ENCODE measurements at places on chromosomes 1 and 21. TPM values are rescaled to one million over a fixed set of nuclear protein-coding genes. Genes with fewer than 3 reads are reported as not detected.

DNA sequence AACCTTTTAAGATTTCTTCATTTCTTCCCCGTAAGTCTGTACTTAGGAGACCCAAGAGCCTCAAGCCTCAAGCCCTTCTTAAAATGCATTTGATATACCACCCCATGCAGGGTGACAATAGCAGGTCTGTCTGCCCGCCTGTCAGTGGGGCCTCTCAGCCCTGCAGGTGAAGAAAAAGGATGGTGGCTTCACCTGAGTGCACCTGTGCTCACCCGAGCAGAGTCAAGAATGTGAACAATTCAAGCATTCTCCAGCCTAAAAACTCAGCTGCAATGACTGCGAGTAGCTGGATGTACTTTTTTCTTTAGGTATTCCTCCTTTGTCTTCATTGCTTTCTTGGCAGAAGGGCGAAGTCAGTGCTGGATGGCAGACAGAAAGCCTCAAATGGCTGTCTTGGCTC is 203.3 kb downstream of the LMX1A start:
- DNase-seq: no peak
- peaks cover 19% of the 10 kb centered on the region for H3K4me1 ChIP-seq
- H3K4me3 ChIP-seq: no peak overlapping the region
- no peaks in the 10 kb centered on the region for H3K36me3 ChIP-seq
- H3K27me3 ChIP-seq: peaks cover 2% of the 10 kb centered on the region

GRCh38 chr1:51612447-51612961 is 4.4 kb upstream of the OSBPL9 start:
- no peaks in the 10 kb centered on the region for H3K27me3 ChIP-seq
- H3K36me3 ChIP-seq: no peaks in the 10 kb centered on the region
- peak overlapping the region; percentile 97 for H3K27ac ChIP-seq

SAMD11 gene
- polyA plus RNA-seq: 1.5 TPM

GRCh38 chr1:37839676-37840075 is 19.7 kb downstream of the MTF1 start:
- peaks cover 54% of the 10 kb centered on the region for H3K36me3 ChIP-seq
- H3K27me3 ChIP-seq: no peaks in the 10 kb centered on the region
- H3K4me3 ChIP-seq: no peak overlapping the region
- H3K4me1 ChIP-seq: no peaks in the 10 kb centered on the region

IQCC gene
- 1.2 TPM for polyA plus RNA-seq

RRP1 gene
- 14.7 TPM for polyA plus RNA-seq

DNA sequence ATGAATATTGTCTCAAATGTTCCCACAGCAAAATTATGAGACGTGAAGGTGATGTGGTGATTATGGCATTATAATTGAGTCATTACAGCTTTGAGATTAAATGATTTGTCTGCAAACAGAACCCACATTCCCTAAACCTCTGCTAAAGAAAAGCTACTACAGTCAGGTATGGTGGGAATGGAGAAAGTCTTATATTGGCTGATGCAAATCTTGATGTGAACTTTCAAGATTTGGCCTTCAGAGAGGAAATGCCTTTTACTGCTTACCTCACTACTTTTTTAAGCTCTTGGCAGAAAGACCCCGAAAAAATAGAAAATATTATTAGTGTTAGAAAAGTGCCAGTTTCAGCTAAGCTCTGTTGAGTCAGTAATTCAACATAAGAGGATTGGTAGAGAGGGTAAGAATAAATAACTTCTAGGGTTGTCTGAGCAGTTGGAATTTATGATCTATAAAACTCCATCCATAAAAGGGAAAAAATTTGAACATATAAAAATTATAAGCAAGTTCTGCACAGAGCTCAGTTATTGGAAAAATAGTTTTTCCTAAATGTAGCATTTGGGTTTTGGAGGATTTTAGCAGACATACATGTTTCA is 47.8 kb upstream of the RGS5 start:
- no peaks in the 10 kb centered on the region for H3K4me1 ChIP-seq
- no peaks in the 10 kb centered on the region for H3K27me3 ChIP-seq
- DNase-seq: no peak
- H3K36me3 ChIP-seq: no peaks in the 10 kb centered on the region

IFI44L gene
- 0.91 TPM for polyA plus RNA-seq

ESPN gene
- not detected for polyA plus RNA-seq

SELP gene
- 1.3 TPM for polyA plus RNA-seq

WNT4 gene
- polyA plus RNA-seq: 0.18 TPM

- no peak overlapping the region for H3K27ac ChIP-seq
- H3K36me3 ChIP-seq: no peaks in the 10 kb centered on the region
- H3K4me1 ChIP-seq: no peaks in the 10 kb centered on the region
- no peaks in the 10 kb centered on the region for H3K27me3 ChIP-seq
These were observed 129.5 kb downstream of the TRABD2B start for GRCh38 chr1:47867438-47868347.

MEX3A gene
- polyA plus RNA-seq: 0.07 TPM

Measured in psoas muscle (tissue), 8 donors.